ENCODE measurements at places on chromosomes 2 and 18.

DNA sequence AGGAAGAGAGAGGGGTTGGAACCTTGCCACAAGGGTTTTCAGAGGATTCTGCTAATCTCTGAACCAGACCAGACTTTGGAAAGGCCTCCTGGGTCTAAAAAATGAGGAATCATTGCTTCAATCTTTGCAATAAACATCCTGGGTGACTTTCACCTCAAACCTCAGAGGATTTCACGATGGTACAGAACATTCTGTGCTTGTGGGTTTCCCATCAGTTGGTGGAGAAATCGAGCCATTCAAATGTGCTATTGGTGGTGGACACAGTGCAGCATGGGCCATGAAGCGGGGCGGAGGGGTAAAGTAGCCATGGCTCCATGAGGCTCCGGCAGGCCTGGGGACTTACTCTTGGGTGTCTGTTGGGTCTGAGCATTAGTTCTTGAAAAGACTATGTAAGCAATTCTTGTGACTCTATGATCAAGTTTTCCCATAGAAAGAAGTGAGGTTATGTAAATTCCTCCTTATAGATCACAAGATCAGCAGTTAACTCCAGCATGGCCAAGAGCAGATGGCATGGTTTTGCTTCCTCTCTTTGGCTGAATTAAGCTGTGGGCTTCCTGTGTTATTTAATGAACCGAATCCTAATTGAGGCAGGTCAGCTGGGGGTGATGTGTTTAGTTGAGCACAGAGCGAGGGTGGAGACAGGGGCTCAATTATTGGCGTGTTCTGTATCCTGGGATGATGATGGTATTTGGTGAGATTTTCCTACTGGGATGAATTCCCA is 1.9 kb upstream of the IL1R2 start:
- no peak for DNase-seq

DNA sequence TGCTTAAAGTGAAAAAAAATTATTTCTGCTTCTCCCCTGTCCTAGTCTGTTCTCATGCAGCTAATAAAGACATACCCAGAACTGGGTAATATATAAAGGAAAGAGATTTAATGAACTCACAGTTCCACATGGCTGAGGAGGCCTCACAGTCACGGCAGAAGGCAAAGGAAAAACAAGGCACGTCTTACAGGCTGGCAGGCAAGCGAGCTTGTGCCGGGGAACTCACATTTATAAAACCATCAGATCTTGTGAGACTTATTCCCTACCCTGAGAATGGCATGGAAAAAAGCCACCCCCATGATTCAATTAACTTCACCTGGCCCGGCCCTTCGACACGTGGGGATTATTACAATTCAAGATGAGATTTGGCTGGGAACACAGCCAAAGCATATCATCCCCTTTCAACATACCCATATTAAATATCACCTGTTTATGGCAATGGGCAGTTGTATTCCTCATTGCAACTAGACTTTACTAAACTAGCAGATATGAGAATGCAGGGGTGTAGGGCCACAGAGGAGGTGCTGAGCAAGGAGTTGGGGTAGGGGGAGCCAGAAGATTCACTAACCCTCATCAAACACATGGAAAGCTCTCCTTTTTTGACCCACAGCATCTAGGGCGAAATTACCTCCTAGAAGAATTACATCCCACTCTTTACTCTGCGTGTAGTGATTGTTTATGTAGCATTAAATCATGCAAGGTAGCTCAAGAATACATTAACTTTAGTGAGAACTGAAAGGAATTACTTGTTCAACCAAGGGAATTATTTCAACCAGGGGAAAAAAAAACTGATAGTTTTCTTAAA is 183.3 kb upstream of the DOK6 start:
- no peak for DNase-seq

DNA sequence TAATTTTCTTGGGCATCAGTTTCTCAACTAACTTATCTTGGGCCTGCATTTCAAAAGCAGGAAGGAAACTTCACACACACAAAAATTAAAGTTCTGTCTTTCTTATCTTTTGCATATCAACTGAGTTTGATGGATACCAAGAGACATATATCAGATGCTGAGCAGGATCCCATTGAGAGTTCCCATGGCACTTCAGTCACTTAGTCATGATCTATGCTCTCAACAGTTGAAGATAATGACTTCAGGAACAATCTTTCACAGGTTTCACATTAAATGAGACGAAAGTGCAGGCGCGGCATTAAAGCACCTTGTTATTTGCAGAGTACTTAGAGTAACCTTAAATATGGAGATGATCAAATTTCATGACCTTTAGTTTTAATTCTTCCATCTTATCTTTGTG is 2139.8 kb upstream of the CELF4 start:
- DNase-seq: no peak

GRCh38 chr2:73307720-73308119 is 14.4 kb upstream of the EGR4 start:
- DNase-seq: no peak

GRCh38 chr2:8582651-8583399 is 99.0 kb upstream of the ID2 start:
- DNase-seq: no peak

- DNase-seq: no peak
These were observed 122.0 kb downstream of the KIAA1328 start for GRCh38 chr18:36950960-36951359.

DNA sequence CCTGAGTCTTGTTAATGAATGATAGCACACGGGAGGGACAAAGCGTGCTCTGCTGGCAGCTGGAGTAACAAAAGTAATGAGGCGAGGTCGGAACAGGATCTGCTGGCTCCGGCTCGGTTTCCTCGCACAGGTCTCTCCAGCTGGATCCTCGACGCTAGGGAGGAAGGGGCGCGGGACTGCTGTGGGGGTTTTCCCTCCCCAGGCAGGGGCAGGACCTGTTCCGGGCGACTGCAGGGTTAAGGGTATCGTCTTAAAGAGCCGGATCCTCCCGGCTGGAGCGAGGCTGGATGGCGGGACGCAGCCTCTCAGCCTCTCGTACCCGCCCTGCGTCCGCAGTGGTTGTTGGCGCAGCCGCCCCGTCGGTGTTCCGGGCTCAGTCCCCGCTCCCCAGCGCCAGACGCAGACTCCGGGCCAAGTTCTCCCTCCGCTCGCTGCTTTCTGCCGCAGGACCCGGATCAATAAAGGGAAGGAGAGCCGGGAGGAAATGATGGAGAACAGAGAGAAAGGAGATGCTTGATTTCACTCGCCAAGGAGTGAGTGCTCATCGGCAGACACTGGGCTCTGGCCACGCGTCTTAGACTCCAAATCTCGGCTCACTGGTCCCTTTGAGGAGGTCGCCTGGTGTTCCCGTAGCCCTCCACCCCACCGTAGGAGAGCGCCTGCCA is 1.1 kb upstream of the LIPG start:
- DNase-seq: peak; percentile 70

DNA sequence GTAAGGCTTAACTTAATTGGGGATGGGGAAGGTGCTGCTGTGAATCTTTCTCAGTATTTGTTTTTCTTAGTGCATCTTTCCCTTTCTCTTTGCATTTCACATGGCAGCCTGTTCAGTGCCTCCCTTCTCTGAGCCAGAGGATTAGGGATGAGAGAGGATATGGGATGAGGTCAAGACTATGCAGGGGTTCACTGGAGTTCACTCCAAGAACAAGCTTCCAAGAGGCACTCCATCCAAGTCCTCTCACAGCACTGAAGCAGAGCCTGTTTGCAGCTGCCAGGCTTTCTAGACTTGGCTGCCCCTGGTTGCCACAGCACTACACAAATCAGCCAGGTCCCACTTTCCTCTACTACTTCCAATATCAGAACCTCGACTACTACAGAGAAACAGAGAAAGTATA is 80.3 kb upstream of the GYPC start:
- no peak for DNase-seq

DNA sequence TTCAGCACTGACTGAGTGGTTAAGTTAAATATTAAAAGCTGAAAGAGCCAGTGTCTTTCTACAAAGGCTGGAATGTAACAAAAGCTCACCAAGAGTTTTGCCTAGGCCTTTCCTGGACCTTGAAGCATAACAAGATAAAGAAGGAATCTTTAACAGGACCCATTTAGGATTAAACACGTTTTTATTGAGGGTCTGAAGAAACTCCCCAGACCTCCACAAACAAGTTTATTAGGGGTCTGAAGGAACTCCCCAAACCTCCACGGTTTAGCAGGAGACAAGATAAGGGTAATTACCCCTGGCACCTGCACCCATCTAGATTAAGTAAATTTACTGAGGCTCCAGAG is 104.0 kb downstream of the ACAA2 start:
- no peak for DNase-seq

DNA sequence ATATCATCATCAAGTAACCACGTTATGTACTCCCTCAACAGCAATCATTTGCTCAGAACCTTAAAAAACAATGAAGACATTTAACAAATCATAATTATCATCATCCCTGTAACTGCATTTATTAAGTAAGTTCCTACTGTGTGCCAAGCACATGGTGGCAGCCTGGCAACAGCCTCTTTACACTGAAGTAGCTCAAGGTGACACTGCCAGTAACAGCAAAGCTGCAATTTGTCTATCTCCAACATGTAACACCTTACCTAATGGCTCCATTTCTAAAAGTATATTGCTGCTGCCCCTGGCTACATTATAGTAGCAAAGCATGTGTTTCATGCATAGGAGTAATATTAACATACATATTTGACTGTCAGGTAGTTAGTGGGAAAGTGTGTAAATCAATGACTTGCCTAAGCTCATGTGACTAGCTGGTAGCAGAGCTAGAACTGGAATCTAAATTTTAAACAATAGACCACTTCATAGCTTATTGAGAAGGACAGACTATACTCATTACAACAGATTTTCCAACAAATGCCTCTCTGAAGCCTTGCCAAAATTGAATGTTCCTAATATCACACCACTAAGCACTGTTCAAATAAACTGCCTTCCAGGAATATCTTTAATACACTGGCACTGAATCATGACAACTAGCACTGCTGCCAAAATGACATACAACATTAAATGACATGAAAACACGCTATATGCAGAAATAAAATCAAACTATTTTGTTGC is 86.7 kb downstream of the L3MBTL4 start:
- DNase-seq: no peak

DNA sequence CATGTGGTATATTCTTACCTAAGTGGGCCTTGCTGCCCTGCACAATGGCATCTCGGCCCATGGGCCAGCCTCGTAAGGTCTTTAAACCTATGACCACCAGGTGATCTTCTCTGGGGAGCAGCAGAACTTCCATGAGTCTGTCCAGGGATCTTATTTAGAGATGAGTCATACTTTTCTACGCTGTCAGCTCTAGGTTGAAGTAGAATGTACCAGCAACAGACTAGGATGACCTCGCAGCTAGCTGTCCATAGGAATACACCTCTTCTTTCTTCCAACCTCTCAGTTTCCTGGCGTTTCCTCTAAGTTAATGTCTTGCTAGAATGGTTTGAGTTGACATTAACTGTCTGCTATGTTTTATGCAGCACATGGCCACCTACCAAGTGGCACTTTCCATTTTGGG is 15.6 kb upstream of the CXCR4 start:
- no peak for DNase-seq

GRCh38 chr18:49546719-49547273 is 15.1 kb upstream of the LIPG start:
- DNase-seq: no peak

- DNase-seq: no peak
These were observed 60.1 kb downstream of the ST3GAL5 start for GRCh38 chr2:85828725-85829124.

DNA sequence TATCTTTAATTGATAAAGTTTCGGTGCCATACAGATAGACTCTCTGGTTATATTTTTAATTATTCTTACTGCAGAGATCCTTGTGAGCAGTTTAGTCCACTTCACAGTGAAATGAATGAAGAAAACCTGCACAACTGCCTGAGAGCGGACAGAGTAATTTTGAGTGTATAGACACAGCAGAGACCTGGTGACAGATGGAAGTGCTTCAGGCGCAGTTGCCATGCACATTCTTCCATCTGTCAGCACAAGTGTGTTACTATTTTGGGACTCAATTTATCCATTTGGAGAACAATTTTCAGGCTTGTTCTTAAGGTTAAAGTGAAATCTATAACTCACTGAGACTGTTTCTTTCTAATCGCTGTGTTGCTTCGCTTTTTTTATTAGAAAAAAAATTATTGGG is 147.8 kb upstream of the SPHKAP start:
- DNase-seq: no peak

DNA sequence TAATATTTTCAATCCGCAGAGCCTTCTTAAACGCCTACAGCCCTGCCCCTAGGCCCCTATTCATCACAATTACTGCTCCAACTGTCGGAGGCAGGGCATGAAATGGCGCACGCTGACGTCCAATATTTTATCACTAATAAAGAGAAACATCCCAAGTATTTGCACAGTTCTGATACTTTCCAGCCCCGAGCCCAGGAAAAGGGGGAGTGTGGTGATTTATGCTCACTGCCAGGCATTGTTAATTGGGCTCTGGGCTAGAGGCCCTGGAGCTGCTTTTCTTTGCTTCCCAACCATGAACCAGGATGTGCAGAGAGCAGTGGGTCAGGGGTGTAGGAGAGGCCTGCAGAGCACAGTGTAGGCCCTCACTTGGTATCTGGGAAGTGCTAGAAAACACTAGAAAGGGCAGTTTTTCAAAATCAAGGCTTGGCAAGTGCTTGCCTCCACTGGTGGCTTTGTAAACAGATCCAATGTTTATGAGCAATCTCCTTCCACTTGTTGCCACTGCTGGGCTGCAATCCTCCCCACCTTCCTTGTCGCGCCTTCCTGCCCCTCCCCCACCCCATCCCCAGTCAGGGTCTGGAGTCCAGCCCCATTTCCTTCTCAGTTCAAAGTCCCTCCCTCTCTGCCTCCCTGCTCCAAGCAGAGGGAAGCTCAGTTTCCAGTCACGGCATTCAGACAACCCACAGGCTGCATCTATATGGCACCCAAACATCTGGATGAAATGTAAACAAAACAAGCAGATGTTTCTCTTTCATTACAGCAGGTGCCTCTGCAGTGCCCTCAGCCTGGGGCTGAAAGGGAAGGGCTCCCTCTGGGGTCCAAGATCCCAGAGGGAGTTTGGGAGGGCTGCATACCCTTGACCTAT is 83.9 kb upstream of the PKDCC start:
- peak; percentile 66 for DNase-seq

DNA sequence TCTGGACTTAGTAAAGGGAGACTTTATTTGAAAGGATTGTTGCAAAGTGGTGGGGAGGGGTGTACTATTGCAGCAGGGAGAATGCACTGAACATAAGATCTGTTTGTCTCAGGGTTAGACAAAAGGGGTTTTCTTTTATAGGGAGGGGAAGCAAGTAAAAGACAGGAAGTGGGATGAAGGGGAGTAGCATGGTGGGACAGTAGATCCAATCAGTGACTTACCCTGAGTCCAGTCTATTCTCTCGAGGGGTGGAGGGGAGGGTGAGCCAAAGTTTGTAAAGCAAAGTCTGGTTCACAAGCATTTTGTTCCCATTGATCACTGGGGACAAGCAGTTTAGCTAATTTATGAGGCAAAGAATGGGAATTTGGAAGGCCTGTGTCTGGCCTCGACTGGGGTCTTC is 35.0 kb upstream of the CYP27C1 start:
- DNase-seq: no peak

- DNase-seq: no peak
These were observed 323.0 kb downstream of the MTX2 start for GRCh38 chr2:176592216-176592615.

GRCh38 chr2:133292259-133292658 is 276.0 kb downstream of the NCKAP5 start:
- DNase-seq: no peak

GRCh38 chr2:64754570-64754969 is 100.9 kb upstream of the SERTAD2 start:
- DNase-seq: no peak

GRCh38 chr2:110115291-110116032 is at the start of gene MALL:
MALL (minus strand) TSS chr2:110115822; CDS start chr2:110115792, 30 bp downstream.
- no peak for DNase-seq

Data from right lobe of liver (tissue), 6 donors.